NCI-H524 (cell line): ENCODE measurements at places on chromosomes 3 and 15.

DNA sequence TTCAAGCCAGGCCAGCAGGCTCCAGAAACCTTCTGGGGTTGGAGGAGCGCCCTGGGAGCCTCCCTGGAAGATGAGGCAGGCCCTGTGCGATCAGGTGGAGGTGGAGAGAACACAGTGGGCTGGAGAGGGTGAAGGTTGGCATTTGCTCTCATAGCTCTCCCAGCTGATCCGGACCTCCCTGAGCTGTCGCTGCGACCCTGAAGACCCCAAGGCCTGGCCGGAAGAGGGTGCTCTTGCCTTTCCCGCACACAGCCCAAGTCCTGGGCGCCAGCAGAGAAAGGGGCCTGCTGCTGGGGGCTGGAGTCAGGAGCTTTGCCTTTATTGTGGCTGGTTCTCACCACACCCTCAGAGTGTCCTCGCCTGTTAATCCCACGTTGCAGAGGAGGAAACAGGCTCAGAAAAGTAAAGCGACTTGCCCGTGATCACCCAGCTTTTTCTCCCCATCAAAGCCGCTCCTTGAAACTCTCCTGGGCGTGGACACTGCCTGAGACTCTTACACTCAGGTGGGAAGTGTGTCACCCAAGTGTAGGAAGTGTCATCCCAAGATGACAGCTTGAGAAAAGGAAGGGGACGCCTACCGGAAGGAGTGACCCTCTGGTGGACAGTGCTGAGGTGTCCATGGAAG lies 8.6 kb upstream of the RPL29 start:
- DNase-seq: peak; percentile 85

GRCh38 chr3:182445576-182445975 lies 347.7 kb upstream of the ATP11B start:
- DNase-seq: no peak

- DNase-seq: no peak
Observed at GRCh38 chr15:35167675-35168074, 82.6 kb upstream of the NANOGP8 start.

DNA sequence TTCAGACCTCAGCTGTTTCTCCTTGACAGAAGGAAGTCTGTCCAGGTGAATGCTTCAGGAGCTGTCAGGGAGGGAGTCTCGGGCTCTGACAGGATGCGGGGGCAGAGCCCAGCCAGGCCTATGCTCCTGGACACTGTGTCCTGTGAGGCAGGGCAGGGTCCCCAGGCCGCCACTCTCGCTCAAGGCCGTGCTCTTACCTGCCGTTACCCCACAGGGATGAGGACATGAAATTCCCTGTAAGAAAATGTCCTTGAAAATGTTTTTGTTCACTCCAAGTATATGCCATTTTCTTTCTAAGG lies 63.9 kb downstream of the BOC start:
- no peak for DNase-seq

DNA sequence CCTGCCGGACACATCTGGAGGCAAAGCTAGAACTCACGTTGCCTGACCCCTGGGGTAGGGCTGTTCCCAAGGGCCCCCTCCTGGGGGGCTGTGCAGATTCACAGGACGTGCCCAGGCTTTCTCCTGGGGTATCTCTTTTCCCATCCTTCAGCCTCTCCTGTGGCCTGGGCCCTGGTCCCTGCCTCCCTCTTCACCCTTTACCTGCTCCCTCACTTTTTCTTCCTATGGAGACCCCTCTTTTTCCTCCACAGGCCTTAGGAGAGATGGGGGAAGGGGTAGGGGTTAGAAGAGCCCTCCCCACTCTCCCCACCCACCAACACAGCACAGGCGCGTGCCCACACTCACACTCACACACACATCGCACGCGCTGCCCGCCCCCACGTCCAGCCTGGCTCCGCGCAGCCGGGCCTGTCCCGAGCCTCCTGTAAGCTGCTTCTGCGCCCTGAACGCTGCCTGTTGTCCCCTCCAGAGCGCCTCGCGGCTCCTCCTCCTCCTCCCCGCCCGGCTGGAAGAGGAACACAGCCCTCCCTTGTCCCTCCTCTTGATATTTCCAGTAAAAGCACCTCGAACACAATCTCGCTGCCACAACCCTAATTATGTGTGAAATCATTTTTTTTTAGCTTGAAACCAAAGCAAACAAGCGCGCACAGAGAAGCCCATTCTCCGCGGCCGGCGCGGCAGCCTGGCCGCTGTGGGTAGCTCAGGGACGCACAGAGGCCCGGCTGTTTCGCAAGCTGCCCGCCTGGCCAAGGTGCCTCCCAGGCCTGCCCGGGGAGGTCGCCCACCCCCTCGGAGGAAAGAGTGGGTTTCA lies 33.9 kb upstream of the ACAN start:
- no peak for DNase-seq

DNA sequence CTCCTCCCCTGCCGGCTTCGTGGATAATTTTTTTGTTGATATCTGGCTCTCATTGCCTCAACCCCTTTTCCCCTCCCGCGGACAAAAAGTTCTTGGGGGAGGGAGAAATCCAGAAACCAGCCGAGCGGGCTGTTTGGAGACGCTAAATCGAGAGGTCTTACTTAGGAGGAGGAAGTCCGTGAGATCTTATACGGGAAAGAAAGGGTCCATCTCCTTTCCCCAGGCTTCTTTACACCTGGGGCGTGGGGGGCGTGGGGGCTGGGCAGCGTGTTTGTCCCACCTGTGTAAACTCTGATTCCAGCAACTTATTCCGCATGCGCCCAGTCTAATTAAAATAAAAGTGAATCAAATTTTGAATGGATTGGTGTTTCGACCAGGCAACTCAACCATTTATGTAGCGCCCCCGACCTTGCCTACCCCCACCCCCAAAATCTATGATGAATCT lies 364 bp upstream of the CADPS start:
- DNase-seq: no peak

DNA sequence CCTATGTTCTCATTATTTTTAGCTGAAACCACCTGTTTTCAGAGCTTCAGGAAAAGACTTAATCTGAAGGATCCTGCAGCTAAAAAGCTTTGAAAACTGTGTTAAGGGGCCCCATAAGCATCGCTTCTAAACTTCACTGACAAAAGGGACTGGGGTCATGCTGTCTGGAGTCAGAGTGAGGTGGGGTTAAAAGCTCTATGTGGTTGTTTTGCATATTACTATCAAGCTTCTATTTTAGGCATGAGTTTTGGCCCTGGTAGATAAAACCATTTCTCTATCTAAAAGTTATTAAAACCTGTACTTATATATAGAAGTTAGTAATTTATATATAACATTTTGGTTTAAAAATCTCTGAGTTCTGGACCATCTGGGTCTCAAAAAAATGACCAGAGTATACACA lies 45.5 kb downstream of the GPR160 start:
- no peak for DNase-seq

- DNase-seq: peak; percentile 16
Observed at GRCh38 chr15:89299896-89300295, 34.7 kb downstream of the POLG start.

GRCh38 chr3:69104586-69104985 lies 17.8 kb downstream of the LMOD3 start:
- DNase-seq: no peak

DNA sequence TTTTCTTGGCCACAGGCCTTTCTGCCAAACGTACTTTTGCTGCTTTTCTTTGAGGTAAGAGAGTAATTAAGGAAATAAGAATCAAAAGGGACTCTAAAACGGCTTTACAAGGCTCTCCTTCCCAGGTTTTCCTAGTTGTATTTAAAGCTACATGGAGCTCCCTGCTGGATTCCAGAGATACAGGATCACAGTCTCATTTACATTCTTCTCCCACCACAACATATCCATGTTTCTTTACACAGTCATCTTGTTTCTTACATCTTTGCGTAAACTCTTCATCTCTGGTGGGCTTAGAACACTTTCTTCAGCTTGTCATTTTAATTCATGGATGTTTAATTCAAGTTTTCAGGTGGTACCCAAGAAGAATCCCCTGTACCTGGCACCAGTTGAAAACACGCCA lies 117.6 kb upstream of the BFSP2 start:
- DNase-seq: no peak

DNA sequence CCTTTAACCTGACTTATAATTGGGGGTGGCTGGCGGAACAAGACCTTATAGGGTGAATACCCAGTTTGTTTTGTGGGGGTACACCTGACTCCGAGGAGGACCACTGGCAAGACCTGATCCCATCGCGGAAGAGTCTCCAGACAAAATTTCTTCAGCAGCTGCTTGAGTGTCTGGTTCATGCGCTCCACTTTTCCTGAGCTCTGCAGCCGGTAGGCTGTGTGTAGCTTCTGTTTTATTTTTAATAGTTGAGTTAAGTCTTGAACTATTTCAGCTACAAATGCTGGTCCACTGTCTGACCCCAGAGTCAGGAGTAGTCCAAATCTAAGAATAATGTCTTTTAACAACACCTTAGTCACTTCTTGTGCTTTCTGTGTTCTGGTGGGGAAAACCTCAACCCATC lies 21.2 kb upstream of the NOX5 start:
- DNase-seq: no peak

DNA sequence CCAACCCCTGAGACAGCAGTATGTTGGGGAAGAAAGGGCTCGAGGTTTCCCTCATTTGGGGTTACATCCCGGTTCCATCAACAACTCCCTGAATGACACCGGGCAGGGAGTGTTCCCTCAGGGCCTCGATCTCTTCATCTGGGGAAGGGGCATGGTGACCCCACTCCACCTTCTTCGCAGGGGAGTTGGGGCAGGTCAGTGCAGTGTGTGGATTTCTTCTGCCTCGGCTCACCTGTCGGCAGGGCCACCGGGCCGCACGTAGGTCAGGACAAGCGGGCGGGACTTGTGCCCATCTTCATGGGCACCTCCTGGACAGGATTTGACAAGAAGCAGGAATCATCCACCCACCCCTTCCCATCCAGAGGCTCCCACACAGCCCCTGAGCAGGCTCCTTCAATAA lies 17.4 kb downstream of the GRIP2 start:
- DNase-seq: no peak

DNA sequence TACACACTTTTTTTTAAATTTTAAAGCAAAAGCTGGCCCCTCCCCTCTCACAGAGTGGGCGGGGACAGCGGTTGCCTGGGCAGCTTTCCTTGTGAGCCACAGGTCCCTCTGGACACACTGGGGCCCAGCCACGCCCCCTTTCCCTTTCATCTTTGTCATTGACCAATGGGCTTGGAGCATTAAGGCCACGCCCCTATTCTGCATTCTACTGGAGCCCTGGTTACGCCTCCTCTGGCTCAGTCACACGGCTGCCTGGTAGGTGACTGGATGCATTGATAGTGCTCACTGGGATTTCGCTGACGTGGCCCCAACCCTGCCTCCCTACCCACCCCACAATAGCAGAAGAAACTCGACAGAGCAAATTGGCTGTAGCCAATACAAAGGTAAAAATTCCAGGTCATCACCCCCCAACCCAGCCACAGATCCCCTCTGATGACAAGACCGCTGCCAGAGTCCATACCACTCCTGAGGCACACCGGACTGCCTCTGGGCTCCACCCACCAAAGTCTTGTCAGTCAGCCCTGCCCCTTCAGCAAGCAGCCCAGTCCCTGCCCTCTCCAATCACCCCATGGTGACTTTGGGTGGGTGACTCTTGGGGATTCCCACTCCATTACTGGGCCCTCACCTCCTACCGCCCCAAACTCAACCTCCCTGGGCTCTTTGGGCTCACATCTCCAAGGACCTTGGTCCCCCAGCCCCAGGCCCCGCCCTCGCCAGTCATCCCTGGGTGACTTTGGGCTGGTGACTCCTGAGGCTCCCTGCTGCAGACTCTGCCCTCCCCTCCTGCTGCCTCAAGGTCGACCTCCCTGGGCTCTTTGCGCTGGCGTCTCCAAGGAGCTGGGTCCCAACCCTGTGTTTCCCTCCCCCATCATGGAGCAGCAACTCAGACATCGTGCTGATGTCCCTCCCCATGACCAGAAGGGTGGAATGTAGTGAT lies 112.2 kb upstream of the FAN1 start:
- DNase-seq: no peak

DNA sequence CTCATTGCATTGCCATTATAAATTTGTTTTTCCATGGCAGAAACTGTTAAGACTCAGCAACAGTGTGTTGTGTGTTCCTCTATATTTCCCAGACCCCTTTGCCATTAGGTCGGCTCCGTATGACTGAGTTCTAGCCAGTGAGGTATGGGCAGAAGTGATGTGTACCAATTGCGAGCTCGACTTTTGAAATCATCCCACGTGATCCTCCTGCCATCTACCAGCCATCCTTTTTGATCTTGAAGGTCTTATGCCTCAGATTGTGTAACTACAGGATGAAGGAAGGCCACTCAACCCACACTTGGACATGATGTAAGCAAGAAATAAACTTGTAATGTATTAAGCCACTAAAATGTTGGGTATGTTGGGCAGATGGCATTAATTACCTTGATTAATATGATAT lies 562.3 kb downstream of the PDCD6IP start:
- DNase-seq: no peak

DNA sequence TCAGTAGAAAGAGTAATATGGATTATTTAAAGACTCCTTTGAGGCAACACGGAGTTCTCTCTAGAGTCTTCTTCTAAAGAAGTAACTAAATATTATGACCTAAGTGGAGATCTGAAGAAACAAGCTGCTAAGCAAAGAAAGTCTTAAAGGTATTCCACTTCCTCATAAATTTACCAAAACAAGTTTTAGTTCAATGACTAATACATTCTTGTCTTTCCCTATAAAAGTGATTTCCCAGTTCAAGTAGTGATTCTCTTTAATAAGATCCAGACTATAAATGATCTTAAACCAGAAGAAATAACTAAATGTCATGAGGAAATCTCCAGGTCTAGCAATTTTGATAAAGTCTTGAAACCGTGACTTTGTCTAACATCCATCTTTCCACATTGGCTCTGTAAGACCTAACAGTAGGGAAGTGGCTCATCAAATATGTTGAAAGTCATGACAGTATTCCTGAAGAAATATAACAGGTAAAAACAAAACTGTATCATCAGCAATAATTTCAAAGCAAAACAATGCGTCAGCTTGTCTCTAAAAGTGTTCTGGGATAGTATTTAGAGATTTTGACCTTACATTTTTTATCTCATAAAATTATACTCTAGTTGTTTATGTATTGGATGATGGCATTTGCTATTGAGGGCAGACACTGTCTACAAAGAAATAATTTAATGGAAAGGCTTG lies 51.8 kb upstream of the NEDD4 start:
- no peak for DNase-seq

- DNase-seq: no peak
Observed at GRCh38 chr3:182906036-182906435, 74.3 kb downstream of the DCUN1D1 start.

- no peak for DNase-seq
Observed at GRCh38 chr3:71045917-71046282, 537.6 kb downstream of the FOXP1 start.
